Neural crest cell (in vitro differentiated cells): ENCODE measurements at places on chromosomes 2 and 18.

GRCh38 chr2:111145103-111145760 is 24.5 kb downstream of the BCL2L11 start:
- DNase-seq = no peak

DNA sequence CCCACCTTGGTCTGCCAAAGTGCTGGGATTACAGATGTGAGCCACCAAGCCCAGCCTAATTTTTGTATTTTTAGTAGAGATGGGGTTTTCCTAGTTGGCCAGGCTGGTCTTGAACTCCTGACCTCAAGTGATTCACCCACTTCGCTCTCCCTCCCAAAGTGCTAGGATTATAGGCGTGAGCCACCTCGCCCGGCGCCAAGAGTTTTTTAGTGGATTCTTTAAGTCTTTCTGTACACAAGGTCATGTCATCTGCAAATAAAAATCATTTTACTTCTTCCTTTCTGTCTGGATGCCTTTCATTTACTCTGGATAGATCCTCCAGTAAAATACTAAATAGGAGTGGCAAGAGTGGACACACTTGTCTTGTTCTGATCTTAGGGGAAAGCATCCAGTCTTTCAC is 61.7 kb downstream of the KCMF1 start:
- no peak for DNase-seq

DNA sequence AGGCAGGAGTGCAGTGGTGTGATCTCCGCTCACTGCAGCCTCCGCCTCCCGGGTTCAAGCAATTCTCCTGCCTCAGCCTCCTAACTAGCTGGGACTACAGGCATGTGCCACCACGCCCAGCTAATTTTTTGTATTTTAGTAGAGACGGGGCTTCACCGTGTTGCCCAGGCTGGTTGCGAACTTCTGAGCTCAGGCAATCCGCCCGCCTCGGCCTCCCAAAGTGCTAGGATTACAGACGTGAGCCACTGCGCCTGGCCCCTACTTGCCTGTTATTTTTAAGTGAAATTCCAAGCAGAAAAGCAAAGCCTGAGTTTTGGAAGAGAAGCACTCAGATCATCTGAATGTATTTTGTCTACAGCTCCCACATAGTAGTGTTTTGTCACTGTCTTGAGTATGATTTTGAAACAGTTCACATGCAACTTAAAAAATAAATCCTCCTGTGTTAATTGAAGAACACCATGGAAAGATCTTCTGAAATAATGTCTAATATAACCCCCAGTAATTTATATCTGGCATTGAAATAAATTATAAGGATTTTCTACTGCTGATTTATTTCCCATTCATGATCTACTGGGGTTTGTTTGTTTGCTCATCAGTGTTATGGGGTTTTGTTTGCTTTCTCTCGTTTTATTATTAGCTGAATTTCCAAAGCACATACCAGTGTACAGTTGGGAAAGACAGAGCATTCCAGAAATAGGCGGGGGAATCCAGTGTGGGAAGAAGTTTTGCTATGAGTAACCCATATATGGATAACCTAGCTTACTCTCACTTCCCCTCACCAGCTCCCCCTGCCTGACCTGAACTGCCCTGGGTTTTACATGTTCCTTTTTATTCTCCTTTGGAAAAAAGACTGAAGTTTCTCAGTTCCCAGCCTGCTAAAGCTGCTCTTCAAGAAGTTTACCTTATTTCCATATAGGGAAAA is 80.1 kb upstream of the MAP3K20 start:
- DNase-seq = no peak

GRCh38 chr2:152603166-152603565 is 114.1 kb downstream of the PRPF40A start:
- no peak for DNase-seq

- DNase-seq = no peak
These were observed 47.0 kb downstream of the REV1 start for GRCh38 chr2:99442837-99443236.

GRCh38 chr2:177553176-177553884 is 160.8 kb downstream of the AGPS start:
- DNase-seq = no peak

GRCh38 chr2:162085090-162085891 is 11.3 kb upstream of the DPP4 start:
- DNase-seq = no peak

DNA sequence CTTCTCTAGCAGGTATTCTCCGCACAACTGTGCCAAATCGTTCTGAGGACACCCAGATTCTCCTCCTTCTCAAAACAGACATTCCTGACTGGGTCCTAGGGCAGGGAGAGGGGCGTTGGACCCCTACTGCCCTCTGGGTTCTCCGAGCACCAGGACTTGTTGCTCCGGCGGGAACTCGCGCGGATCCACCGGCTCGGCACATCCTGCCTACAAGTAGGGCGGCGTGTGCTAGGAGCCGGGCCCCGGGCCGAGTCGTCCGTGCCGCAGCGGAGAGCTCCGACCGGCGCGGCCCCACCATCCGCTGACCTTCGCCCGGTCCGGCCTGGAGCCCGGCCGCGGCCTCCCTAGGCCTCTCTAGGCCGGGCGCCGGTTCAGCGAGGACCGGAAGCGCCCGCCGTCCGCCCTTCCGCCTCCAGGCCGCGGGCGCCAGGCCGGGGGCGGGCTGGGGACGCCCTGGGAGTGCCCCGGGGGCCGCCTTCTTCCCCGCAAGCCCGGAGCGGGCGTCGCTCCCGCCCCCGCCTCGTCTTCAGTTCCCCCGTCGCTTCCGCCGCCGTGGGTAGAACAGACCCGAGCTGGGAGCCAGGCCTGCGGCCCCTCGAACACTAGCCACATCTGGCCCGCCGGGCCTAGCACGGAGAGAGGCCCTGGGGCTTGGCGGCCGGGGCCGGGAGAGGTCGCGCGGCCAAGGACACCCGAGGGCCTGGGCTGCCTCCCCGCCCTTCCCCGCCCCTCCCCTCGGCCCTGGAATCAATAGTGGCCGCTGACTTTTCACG is 7.6 kb upstream of the ONECUT2 start:
- no peak for DNase-seq

GRCh38 chr2:66275984-66276383 is 158.9 kb upstream of the MEIS1 start:
- no peak for DNase-seq

DNA sequence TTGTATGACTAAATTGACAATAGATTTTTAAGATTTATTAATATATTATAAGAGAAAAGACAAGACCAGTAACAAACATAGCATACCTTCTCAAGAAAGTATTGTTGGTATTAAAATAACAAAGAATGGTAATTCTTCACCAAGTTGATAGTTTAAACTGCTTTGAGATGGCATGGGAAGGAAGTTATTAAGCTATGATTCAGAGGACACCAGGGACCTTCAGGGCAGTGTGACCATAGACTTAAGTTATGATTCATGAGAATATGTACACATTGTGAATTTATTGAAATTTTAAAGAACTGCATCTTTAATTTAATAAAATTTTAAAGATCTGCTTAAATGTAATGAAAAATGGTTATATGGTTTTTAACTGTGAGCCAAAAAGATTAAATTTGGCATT is 205.7 kb downstream of the DSEL start:
- no peak for DNase-seq

DNA sequence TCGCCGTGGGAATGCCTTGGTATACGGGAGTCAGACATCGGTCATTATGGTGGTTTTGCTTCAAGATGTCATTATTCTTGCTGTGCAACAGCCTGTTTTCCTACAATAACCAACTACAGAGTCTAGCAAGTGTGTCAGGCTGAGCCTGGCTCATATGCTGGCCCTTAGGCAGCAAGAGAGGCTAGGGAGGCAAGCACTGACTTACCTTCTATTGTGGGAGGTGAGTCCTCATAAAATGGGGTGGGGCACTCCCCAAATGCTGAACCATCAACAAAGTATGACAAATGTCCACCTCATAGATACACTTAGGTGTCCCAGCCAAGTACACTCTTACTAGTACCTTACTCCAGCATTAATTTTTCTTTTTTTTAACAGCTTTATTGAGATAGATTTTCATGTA is 77.0 kb upstream of the ATL2 start:
- DNase-seq = no peak

DNA sequence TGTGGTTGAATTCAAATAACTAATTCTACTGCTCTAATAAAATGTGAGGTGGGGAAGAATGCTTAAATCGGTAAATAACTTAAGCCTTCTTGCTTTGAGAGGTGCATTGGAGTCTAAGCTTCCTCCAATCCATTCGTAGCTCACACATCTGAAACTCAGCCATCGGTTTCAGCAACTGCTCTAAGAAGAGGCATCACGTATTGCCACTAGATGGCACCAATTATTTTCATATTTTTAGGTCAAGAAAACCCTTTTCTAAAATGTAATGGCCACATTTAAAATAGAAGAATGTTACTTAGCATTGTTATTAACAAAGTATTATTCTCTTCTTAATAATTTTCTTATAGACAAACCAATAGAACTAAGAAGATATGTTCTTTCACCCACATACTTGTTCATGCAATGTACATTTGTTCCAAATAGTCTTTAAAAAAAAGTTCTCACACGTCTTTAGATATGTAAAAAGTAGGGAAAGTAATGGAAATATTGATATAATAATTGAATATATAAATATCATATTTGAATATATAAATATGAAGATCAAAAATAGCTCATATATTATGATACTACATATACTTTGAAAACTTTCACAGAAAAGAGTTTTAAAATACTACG is 229.8 kb downstream of the CCDC178 start:
- DNase-seq = no peak

DNA sequence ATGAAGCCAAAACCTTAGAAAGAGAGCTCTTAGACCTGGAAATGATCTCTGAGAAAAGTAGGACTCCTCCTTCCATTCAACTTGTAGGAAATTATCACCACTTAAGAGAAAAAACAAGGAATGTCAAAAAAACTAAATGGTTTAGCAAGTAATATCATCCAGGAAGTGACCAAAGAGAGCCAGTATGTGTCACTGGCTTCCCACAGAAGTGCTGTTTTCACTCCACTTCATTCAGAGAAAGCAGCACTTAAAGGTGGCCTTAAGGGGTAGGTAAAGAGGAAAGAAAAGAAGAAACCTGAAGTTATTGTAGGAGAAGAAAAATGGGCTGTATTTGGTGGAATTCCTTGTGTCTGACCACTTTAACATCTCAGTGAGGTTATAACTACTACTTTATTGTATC is 414.4 kb upstream of the ETAA1 start:
- no peak for DNase-seq

- DNase-seq = no peak
These were observed 17.6 kb upstream of the USP40 start for GRCh38 chr2:233584210-233584609.

- DNase-seq = peak; percentile 50
These were observed 237.8 kb upstream of the THSD7B start for GRCh38 chr2:136527560-136527959.

GRCh38 chr2:135663148-135663700 is 78.4 kb upstream of the UBXN4 start:
- no peak for DNase-seq

GRCh38 chr2:86466306-86466705 is 25.1 kb downstream of the KDM3A start:
- DNase-seq = no peak

GRCh38 chr18:57278933-57279332 is 73.4 kb upstream of the ST8SIA3 start:
- no peak for DNase-seq

DNA sequence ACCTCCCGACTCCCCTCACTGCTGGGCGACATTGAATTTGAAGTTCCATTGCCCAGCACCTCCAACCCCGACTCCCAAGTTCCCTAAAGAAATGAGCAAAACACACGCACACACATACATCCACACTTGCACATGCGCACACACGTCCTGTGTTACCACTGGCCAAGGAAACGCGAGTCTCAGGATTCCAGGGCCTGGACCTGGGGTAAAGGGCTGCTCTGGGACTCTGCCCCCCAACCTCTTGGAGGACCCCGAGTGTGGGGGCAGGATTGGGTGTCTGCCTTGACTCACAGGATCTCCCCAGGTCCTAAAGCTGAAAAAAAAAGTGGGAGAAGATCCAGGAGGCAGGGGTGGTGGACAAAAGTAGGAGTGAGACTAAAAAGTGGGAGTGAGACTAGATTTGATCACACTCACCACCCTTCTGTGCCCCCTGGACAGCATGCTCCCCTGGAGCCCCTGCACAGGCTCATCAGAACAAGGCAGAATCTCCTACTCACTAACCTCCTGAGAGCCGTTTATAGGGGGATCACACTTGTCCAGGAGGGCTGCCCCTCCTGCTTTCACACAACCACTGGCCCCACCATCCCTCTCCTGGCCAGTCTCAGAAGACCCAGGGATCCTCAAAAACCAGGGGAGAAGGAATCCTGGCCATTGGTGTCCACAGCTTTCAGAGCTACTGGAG is 202.2 kb downstream of the TNS1 start:
- DNase-seq = no peak

GRCh38 chr2:216426166-216426777 is 14.0 kb downstream of the SMARCAL1 start:
- DNase-seq = no peak

- no peak for DNase-seq
These were observed 54.1 kb upstream of the KLF7 start for GRCh38 chr2:207219676-207220501.

- no peak for DNase-seq
These were observed 1441.6 kb downstream of the SUCLG1 start for GRCh38 chr2:83017366-83018090.

GRCh38 chr2:232483923-232484627 is 3.6 kb downstream of the ECEL1 start:
- no peak for DNase-seq

DNA sequence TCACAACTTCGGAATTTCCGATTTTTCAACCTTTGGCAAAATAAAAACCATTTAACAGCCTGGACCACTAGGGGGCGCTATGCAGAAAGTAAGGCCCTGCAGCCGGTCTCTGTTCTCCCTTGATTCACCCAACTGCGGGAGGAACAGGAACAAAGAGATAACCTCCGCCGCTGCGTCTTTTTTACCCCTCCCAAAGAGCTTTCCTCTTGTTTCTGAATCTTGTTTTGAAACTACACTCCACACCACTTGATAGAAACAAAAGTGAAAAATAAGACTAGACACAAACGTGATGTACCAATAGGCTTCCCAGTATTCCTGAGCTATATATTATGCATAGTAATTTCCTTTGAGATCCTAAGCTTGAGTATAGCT is 231.2 kb downstream of the MYO3B start:
- peak; percentile 82 for DNase-seq

DNA sequence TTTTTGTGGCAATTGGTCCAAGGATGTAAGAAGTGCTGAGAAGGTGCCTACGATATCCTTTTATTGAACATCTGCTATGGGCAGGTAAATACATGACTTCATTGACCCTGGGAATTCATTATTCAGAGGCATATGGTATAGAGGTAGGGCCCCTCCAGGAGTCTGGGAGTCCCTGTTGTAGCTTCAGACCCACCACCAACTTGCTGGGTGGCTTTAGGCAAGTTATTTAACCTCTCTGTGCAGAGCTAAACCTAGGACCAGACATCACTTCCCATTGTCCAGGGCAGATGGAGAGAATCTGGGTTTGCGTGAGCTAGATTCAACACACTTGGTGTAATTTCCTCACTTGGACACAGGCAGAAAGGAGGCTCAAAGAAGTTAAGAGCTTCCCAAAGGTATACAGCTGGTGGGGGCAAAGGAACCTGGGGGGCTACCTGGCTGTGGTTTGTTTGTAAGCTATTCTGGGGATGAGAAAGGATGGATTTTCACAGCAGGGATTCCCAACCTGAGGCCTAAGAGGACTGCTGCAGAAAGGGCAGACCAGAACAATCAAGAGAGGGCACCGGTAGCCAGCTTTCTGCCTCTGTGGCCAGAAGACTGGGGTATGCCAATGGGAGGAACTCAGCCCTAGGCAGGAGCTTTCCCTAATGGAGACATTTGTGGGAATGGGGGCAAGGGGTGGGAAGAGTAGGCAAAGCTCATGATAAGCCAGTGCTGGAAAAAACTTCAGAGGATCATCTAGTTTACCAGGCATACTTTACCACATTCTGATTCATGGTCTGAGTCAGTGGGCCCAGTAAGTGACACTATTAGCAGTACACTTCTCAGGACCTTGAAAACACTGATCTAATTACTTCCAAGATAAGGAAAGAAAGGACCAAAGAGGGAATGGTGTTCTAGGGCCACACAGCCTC is 102.7 kb upstream of the SMAD2 start:
- DNase-seq = no peak
